ENCODE measurements at places on chromosomes 5 and 9.

- no peak overlapping the region for H3K27ac ChIP-seq
- DNase-seq: no peak
- no peak overlapping the region for H3K4me3 ChIP-seq
- peaks cover 3% of the 10 kb centered on the region for H3K27me3 ChIP-seq
Observed at GRCh38 chr5:100708645-100709171, 173.5 kb downstream of the FAM174A start.

GRCh38 chr9:36878986-36879982, 154.8 kb downstream of the PAX5 start:
- H3K27me3 ChIP-seq: peaks cover 2% of the 10 kb centered on the region
- H3K4me1 ChIP-seq: no peaks in the 10 kb centered on the region
- DNase-seq: no peak
- H3K36me3 ChIP-seq: no peaks in the 10 kb centered on the region

- peaks cover 22% of the 10 kb centered on the region for H3K36me3 ChIP-seq
- peak; percentile 78 for DNase-seq
- peak overlapping the region; percentile 53 for H3K4me3 ChIP-seq
- H3K27ac ChIP-seq: peak overlapping the region; percentile 75
- H3K4me1 ChIP-seq: peaks cover 23% of the 10 kb centered on the region
Observed at GRCh38 chr5:134964359-134965270, 3.1 kb upstream of the CATSPER3 start.

DNA sequence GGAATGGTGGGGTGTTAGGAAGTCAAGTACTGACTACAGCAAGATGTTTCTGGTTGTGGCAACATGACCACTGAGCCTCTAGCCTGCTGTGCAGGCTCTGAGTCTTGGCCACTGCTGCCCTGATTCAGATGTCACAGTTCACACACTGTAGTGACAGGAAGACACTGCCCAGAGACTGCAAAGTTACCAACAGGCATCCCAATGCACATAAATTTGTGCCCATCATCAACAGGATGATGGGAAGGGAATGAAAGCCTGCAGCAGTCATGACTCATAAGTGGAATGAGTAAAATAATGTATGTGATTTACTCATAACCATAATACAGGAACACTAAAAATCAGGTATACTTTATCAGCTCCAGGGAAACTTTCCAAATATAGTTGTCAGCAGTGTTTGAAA, 251.6 kb upstream of the HAPLN1 start:
- no peaks in the 10 kb centered on the region for H3K36me3 ChIP-seq
- no peaks in the 10 kb centered on the region for H3K4me1 ChIP-seq
- no peak for DNase-seq

DNA sequence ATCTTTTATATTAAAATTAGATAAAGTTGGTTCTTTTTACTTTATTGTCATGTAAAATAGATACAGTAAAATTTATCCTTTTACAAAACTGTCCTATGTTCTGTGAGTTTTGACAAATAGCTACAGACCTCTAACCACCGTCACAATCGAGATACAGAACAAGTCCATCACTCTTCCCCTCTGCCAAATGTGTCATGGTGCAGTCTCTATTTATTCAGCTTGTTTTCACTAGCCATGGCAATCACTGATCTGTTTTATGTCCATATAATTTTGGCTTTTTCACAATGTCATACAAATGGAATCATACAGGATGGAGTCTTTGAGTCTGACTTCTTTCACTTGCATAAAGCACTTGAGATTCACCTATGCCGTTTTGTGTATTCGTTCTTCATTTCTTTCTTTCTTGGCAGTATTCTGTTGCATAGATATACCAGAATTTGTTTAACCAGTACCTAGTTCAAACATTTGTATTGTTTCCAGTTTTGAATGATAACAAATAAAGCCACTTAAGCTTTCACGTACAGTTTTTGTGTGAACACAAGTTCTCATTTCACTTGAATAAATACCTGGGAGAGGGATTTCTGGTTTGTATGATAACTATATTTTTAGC, 273.2 kb upstream of the MPDZ start:
- no peak overlapping the region for H3K4me3 ChIP-seq
- no peak overlapping the region for H3K27ac ChIP-seq
- H3K4me1 ChIP-seq: no peaks in the 10 kb centered on the region
- no peaks in the 10 kb centered on the region for H3K27me3 ChIP-seq
- DNase-seq: no peak

DNA sequence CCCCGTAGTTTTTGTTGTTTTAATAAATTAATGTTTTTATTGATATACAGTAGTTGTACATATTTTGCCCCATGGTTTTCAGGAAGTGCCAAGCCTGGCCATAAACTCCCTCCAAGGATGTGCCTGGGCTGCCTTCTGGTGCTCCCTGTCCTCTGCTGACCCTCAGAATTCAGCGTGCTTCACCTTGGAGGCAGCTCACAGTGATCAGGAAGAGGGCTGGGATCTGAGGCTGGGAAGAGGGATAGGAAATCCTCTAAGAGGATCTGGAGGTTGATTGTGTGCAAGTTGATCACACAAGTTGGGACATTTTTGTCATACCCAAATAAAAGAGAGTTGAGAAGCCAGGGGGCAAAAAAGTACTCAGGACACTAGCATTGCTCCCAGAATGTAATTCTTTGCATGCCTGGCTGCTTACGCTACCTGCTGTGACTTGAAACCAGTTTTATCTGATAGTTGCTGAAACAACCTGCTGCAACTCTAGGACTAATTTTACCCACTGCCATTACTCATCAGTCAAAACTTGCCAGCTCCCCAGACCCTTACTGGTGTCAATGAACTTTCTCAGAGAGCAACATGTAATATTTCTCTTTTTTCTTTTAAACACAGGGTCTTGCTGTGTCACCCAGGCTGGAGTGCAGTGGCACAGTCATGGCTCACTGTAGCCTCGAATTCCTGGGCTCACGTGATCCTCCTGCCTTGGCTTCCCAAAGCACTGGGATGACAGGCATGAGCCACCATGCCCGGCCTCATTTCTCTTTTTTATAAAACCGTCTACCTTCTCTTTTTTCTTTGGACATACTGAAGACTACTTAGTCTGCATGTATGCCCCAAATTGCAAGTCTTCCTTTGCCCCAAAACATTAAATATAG, 29.0 kb downstream of the PDE6A start:
- peaks cover 6% of the 10 kb centered on the region for H3K27me3 ChIP-seq
- no peak overlapping the region for H3K27ac ChIP-seq
- H3K36me3 ChIP-seq: no peaks in the 10 kb centered on the region
- no peaks in the 10 kb centered on the region for H3K4me1 ChIP-seq
- H3K4me3 ChIP-seq: no peak overlapping the region

Measured in activated CD4-positive, alpha-beta T cell treated with anti-CD3 and anti-CD28 coated beads, Interleukin-2, amount 10 ng/mL, durations not matched to agents 24 days and 14 days (primary cell).